Activated CD8-positive, alpha-beta memory T cell treated with anti-CD3 and anti-CD28 coated beads for 1 hour (primary cell): ENCODE measurements at places on chromosomes 3 and 15.
A peak's percentile ranks its signal among the peaks of the same experiment; 100 is the strongest.

- no peak for DNase-seq
These were observed 984.1 kb downstream of the EPHA3 start for GRCh38 chr3:90091549-90091948.

DNA sequence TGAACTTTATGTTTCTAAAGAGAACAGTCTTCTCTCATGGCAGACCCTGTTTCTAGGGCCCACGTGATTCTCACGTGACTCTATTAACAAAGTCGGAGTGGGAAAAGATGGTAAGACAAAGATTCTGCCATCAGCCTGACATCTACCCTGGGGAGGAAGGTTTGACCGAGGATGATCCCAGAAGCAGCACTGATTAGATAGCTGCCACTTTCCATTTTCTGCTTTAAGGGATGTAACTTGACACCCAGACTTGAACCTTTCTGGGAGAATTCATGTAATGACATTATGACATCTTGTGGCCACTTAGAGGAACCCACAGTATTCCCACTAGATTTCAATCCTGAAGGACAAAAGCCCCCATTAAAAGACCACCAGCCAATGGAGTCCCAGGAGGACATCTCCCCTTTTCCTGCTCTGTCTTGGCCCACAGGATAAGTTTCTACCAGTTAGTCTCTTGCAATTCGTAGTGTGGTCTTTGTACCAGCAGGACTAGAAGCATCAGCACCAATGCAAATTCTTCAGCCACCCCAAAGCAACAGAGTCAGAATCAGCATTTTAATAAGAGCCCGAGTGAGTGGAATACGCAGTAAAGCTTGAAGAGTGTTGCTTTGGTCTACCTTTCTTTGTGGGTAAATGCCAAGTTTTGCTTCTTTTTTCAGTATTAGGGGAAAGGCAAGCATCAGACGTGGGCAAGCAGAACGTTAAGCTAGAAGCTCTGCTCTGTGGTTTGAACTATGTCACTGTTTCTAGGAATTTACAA is 480.5 kb upstream of the PROK2 start:
- DNase-seq = no peak

DNA sequence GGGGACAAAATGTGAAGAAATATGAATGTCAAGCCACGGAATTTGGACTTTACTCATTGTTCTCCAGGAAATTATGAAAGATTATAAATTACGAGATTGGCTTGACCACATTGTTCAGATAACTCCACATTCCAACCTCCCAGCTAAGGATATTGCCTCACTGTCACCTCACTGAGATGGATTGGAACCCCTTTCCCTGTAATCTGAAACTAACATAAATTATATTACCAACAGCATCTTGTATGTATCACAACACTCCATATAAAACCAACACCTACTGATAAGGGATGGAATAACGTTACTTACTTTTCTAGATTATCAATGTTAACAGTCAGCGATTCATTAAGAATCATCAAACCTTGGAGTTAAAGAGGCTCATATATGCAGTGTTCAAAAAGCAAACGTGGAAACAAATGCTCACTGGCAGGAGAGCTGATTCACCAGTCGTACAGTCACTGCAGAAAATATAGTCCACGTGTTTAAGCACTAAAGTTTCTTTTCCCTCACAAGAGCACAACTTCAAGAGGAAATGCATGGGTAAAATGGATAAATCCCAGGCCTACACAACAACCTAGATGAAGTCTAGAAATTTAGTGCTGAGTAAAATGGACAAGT is 451.5 kb downstream of the FGF12 start:
- DNase-seq = no peak

DNA sequence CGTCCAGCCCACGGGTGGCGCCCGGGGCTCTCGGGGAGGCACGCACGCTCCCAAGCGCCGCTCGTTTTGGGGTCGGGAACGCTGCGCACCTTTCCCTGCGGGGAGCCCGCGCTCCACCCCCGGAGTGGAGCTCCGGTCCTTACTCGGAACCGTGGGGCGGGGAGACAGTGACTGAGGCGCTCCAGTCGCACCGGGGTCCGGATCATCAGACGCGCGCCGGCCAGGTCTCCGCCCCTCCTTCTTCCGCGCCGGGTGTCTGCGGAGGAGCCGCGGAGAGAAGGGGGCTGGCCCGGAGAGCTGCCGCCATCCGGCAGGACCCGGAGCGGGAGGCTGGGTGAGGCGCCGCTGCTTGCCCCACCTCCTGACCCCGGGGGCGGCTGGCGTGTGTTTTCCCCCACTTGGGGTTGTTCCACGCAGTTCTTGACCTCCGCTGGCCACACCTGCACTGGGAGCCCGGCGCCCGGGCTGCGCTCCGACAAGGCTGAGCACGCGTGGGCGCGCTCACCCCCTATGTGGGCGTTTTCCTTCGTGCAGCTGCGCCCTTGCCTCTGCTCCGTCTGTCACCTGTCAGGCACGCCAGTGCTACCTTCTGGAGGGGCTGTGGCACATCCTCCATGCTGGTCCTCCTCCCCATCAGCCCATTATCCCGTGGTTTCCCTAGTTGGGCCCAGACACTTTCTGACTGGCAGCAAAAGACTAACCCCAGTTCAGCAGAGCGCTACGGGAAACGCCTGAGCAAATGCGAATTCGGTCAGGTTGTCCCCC is at the start of gene MCF2L2:
MCF2L2 (minus strand) TSS at position 173 of the 765 bp plus-strand sequence. CDS start 642 bp downstream, outside the sequence.
- DNase-seq = peak; percentile 57

GRCh38 chr3:170078620-170079281 is 41.0 kb downstream of the GPR160 start:
- no peak for DNase-seq

- DNase-seq = no peak
These were observed 72.3 kb downstream of the RPN1 start for GRCh38 chr3:128578346-128578745.

DNA sequence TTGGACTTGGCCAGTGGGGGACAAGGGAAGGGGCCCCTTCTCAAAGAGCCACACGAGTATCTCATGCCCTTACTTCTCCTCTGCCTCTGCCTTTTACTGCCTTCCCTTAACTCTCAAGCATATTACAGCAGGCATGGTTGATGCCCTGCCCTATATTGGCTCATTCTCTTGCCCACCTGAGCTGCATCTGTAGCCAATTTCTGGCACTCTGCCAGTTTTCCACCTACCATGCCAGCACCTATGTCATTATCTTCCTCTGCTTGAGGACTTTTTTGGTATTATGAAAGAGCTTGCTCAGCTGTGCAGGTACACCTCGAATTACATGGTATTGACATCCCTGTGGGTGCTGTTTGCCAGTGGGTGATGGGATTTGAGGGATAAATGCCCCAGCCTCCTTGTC is 181.8 kb downstream of the OXSM start:
- no peak for DNase-seq

- DNase-seq = no peak
These were observed 4.1 kb downstream of the LINS1 start for GRCh38 chr15:100597862-100598261.

- no peak for DNase-seq
These were observed 195.3 kb downstream of the FEZF2 start for GRCh38 chr3:62178032-62178431.

DNA sequence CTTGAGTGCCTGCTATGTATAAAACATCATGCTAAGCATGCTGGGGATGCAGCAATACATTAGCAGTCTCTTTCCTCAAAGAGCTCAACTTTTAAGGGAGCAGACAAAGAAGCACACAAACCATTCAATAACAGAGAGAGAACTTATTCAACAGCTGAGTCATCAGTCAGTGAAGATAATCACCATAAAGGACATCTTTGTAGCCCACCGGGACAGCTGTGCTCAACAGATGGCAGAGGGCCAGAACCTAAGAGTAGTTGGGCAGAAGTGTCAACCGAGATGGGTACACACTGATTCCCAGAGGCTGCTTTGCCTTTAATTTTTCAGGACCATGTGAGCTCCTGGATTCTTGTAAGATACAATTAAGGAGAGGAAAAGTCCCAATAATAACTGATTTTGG is 4.2 kb upstream of the RAB8B start:
- no peak for DNase-seq

- no peak for DNase-seq
These were observed 645.4 kb downstream of the ZBBX start for GRCh38 chr3:166734734-166735133.

DNA sequence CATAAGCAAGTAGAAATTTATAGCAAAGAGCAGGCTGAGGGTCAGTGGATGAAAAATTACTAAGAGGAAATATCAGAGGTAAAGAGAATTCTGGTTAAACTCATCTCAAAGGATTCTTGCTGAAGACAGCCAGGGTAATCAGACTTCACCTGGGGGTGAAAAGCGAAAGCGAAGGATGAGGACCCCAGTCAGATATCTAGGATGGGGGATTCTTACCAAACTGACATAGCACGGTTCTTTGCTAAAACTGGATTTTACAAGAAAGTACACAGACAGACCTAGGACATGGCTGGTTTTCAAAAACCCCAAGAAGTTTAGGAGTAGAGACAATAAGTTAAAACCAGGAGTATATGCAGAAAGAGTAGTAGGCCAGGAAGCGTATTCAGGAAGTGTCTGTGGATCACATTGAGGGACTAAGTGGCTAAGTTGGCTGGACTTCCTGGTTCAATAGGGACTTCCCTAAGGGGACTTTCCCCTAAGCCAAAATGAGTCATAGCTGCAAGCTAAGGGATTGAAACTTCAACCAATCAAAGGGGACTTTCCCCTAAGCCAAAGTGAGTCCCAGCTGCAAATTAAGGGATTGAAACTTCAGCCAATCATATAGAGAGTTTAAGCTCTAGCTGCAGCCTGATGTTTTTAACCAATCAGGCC is 2.4 kb upstream of the CFAP91 start:
- no peak for DNase-seq

- DNase-seq = no peak
These were observed 27.6 kb upstream of the NRROS start for GRCh38 chr3:196611761-196612483.

DNA sequence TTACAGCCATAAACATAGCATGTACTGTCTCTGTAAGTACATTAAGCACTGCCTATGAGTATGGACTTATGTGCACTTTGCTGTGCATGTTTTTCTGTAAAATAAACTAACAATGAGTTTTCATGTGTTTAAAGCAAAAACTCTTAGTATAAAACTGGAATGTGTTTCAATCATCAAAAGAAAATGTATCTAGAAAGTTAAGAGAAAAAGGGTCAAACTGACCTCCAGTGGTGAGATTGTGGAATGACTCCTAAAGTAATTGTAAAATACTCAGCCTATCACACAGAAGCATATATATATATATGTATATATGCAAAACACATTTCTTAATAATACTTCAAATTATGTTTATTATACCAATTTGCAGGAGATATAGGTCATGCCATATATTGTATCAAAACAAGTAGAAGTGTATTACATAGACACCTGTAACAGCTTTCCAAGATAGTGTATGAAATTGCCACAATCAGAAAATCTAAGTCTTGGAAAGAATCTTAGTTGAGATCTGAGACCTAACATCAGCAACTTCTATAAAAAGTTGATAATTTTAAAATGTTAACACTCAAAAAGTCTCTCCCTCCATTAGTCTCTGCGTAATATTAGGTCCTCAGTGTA is 199.6 kb downstream of the FMN1 start:
- DNase-seq = no peak

- DNase-seq = no peak
These were observed 177.9 kb upstream of the DPH6 start for GRCh38 chr15:35723852-35724251.

- no peak for DNase-seq
These were observed 67.0 kb upstream of the SAMMSON start for GRCh38 chr3:69932501-69932900.

DNA sequence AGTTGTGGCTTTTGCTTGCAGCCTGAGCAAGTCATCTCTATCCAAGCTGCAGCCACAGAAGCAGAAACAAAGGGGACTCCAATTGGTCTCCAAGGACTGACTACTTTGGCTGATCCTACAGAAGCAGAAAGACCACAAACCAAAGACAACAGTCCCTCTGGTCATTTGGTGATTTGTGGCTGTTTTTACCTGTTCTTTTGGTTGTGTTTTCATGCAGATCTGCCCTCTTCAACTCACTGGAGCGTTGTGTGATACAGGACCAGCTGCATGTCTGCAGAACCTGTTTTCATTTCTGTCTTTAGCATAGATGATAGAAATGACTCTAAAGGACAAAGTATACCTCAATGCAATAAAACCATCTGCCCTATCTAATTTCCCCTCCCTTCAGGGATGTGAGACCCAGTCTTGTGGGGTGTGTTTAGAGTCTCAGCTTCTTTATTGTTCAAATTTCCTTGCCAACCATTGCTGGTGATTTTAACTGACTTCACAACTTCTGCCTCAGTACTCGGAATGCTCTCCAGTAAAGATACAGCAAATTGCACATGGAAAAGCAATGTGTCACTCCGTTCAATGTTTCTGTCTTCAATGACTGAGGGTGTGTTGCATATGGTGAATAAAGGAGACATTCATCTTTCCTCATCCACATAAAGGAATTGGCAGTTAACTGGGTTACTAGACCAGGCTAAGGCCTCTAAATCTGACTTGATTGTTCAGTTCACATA is 48.9 kb upstream of the SLC7A14 start:
- DNase-seq = no peak

- no peak for DNase-seq
These were observed 77.7 kb upstream of the RAD18 start for GRCh38 chr3:9040996-9041395.

GRCh38 chr15:90862487-90862886 is 5.9 kb upstream of the FURIN start:
- DNase-seq = no peak

DNA sequence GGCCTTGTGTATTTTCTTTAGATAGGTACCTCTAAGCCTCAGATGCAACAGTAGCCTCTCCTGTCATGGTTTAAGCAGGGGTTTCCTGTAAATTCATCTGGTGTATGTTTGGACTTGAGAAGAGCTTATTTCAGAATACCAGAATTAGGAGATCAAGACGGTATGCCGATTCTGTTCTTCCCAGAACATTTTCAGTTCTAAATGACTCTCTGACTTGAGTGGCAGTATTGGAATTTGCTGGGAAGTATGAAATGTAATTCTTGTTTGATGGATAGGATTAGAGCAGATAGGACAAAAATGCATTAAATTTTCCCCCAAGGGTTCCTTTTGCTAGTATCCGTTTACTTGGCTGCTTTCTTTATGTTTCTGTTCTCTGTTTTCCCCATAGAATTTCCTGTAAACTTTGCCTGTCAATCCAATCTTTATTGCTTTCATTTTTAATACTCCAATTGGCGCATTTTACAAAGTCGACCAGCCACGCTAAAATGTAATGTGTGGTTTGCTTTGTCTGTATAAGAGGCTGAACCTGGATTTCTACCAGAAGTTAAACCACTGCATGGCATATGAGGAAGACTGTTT is 612.2 kb downstream of the RBMS3 start:
- DNase-seq = no peak

- DNase-seq = no peak
These were observed 14.7 kb upstream of the ATP2B2 start for GRCh38 chr3:10520072-10520471.
